ENCODE measurements at places on chromosomes 3 and 15. TPM values are rescaled to one million over a fixed set of nuclear protein-coding genes. Genes with fewer than 3 reads are reported as not detected.
A peak's percentile ranks its signal among the peaks of the same experiment; 100 is the strongest.

DNA sequence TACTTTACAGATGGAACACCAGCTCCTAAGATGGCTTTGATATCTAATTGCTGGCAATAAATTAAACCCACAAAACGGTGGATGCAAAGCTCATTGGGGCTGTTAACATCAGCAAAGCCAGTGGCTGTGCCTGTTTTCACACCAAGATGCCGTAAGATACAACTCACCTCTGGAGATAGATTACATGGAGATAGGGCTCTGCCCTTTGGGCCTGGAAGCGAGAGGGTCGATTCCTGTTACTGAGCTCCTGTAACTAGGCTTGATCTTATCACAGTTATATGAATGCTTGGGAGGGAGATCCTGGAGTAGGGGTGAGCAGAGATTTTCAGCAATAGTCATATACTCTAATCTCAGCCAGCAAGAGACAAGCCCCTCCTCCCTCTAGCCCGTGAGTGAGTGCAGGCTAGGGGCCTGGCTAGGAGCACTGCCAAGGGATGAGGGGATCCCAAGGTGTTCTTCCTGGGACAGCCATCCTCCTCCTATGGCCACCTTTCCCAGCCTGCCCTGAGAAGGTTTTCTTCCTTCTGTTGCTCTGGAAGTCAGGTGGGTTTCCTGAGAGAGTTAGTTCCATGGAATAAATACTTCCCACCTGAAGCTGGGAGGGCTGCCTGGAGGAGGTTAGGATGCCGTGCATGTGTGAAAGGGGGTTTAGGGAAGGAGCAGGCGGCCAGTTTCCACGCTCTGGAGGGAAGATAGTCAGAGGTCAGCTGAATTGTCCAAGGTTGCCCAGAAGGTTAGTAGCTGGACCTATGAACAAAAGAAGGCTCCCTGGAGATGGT is 18.1 kb upstream of the DOCK3 start:
- no peak for DNase-seq

DNA sequence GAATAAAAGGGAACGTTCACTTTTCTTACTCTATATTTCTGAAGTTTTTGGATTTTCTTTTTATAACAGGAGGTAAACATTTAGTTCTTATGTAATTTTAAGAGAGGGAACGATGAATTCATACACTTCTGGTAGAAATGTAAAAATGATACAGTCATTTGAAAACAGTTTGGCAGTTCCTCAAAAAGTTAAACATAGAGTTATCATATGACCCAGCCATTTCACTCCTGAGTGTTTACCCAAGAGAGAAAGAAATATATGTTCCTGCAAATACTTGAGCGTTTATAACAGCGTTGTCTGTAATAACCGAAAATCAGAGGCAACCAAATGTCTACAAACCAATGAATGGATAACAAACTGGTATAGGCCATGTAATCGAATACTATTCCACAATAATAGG is 20.8 kb upstream of the CCR9 start:
- no peak for DNase-seq

- DNase-seq = no peak
Measured at GRCh38 chr15:55902981-55903380, 90.4 kb downstream of the NEDD4 start.

- DNase-seq = peak; percentile 67
Measured at GRCh38 chr15:31405200-31405920, 78.7 kb downstream of the KLF13 start.

- peak; percentile 44 for DNase-seq
Measured at GRCh38 chr15:90209591-90209990, 8.5 kb downstream of the SEMA4B start.

DNA sequence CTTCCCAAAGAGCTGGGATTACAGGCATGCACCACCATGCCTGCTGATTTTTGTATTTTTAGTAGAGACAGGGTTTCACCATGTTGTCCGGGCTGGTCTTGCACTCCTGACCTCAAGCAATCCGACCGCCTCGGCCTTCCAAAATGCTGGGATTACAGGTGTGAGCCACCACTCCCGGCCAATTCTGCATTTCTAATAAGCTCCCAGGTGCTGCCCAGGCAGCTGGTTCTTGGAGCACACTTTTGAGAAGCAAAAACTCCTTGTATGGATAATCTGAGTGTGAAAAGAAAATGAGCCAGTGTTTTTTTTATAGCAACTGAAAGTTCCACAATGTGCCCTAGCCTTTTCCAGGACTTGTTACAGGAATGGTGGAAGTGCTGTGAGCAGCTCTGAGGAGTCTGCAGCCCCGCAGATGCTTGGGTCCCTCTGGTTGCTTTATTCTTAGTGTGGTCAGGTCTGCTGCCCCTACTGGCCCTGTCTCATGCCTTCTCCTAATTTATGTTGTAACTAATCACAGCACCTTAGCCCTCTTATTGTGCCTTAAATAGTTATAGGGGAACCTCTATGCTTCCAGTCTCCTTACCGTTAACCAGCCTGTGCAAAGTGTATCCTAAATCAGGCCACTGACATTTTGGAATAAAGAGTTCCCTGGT is 13.5 kb upstream of the KCNAB1 start:
- no peak for DNase-seq

- no peak for DNase-seq
Measured at GRCh38 chr3:85102781-85103180, 144.0 kb downstream of the CADM2 start.

DNA sequence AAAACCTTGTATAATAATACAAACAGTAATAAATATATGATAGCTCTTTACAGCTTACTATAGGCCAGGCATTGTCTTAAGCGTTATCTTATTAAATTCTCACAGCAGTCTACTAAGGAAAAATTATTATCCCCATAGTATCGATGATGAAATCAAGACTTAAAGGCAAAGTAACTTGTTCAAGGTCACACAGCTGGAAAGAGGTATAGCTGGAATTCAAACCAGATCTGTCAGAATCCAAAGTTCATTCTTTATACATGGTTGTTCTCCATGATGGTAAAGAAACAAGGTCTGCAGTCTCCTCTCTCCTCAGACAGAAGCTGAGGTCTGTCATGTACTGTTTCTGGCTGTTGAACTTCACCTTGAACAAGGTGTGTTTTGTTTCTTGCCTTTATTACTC is 15.4 kb upstream of the SLC22A13 start:
- DNase-seq = no peak

- no peak for DNase-seq
Measured at GRCh38 chr3:139835830-139836683, 98.9 kb upstream of the CLSTN2 start.

DNA sequence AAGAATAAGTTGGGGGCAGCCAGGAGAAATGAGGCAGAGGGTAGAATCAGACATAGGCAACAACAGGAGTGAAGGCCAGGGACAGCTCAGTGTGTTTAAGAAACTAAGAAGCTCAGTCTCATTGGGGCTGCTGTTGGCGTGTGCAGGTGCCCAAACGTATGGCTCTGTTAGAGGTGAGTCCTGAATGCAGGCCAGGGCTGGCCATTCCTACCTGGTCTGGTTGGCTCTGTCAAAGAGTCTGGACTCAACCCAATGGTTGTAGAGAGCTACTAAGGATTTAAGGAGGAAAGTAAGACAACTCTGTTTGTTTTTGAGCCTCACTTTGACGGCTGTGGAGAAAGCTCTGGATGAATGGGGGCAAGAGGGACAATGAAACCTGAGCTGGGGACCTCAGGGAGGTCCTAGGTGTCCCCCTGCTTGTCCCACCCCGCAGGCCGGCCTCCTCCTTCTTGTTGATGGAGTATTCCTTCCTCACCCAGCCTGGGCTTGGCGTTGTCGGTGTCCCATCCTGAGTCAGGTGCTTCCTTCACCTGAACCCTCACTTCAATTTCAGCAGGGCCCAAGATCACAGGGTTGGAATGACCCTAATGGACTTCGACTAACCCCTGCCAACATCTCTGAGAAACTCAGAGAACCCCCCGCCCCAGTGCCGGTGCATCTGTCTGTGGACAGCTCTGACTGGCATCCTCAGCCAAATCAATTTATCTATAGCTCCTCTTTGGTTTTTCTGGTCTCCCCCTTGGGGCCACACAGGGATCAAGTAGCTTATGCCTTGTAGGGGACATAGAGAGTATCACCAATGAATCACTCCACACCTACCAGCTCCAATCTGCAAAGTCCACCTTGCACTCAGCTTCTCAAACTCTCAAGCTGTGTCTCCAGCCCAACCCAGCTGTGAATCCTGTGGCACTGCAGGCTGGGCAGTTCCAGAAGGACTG is 8.3 kb downstream of the ITGA11 start:
- DNase-seq = no peak

DNA sequence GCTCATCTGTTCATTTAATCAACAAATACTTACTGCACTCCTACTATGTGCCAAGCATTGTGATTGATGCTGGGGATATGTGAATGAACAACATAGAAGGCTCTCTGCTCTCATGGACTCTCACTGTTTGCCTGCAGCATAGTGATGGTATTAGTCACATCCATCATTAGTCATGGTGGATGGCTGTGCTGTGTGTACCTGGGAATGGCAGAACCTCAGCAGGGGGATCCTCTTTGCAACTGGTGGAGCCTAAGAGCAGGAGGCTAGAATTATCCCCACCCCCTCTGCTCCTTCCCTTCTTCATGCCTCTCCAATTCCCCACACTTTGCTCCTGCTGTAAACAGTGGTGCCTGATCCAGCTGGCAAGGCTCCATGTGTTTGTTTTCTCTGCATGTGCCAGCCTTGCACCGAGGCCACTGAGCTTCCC is 20.5 kb downstream of the BOC start:
- peak; percentile 96 for DNase-seq

DNA sequence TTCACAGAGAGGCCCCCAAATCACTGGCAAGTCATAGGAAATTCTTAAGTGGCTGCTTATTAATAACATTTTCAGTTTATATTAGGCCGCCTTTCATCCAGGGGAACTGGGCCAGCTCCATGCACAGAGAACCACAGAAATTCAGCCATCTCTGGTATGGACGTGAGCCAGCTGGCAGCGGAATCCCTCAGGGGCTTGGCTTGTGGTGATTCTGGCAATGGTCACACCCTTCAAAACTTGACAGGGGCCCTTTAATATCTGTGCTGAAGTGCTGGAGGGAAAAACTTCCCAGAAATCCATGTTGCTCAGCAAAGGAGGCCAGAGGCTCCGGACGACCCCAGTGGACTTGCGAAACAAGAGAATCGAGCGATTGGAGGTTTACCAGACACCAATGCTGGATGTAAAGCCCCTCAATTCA is 11.3 kb downstream of the PRICKLE2 start:
- DNase-seq = peak; percentile 62

DNA sequence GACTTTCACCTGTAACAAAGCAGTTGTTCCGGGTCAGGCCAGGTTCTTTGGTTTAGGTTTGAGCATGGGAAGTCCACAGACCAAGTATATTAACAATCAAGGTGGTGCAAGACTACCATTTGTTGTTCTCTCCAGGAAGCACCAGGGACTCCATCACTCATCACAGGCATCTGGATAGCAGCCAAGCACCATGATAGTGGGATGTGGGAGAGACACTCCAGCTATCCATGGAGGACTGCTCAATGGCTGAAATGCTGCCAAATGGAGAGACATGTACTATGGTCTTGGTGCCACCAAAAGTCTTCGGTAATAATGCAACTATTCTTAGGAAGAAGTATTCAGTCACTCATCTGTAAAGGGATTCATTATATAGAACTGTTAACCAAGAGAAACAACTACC is 143.0 kb downstream of the TNIK start:
- peak; percentile 18 for DNase-seq

DNA sequence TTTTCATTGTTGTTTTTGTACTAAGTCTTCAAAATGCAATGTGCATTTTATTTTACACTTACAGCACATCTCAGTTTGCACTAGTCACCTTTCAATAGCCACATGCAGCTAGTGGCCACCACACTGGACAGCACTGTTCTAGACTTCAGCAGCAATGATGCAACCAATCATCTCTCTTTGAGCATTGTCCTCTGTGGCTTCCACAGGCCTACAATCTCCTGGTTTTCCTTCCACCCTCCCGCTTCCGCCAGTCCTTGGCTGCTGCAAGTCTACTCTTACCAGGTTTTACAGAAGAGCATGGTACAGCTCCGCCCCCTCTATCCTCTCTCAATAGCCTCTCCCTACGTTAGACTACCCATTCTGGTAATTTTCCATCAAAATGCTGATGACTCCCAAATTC is 25.1 kb upstream of the FSIP1 start:
- no peak for DNase-seq

GRCh38 chr3:71987828-71988227 is 202.9 kb upstream of the PROK2 start:
- DNase-seq = peak; percentile 88

- DNase-seq = no peak
Measured at GRCh38 chr3:9041626-9042025, 78.4 kb upstream of the RAD18 start.

DNA sequence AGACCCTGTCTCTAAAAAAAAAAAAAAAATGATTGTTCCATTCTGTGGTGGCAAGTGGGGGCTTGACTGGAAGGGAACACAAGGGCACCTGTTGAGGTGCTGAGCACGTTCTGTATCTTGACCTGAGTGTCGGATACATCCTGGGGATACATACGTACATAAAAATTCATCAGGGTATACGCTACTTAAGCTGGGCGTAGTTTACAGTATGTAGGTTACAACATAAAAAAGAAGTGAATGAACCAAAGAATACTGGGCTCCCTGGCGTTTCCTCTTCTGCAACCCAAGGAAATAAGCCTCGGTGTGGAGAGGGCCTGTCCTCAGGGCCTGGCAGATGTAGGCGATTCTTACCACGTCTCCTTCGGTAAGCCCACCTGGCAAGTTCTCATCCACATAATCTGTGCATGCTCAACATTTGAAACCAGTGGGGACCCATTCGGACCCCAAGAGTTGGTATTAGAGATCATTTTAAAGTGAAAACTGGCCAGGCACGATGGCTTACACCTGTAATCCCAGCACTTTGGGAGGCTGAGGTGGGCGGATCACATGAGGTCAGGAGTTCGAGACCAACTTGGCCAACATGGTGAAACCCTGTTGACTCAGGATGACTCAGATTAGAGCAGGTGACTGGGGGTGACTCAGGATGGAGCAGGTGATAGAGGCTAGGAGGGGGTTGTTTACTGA is 5.1 kb upstream of the MUC20 start:
- DNase-seq = peak; percentile 55

DNA sequence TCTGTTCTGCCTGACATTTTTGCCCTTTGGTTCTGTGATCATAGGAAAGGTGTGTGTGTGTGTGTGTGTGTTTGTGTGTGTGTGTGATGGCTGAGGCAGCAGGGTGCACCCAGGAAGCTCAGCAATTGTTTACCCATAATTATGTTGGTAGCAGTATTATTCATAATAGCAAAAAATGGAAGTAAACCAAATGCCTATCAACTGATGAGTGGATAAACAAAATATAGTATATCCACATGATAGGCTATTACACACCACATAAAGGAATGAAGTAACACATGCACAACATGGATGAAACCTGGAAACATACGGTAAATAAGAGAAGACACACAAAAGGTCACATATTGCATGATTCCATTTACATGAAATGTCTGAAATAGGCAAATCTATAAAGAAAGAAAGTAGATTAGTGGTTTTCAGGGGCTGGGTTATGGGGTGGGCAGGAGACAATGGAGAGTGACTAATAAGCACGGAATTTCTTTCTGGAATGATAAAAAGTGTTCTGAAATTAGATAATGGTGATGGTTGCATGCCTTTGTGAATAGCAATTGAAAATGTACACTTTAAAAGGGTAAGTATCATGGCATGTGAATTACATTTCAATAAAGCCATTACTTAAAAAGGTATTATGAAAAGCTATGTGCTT is 167.2 kb downstream of the POLR2M start:
- peak; percentile 72 for DNase-seq

- DNase-seq = peak; percentile 62
Measured at GRCh38 chr15:73981761-73982221, 10.3 kb downstream of the STOML1 start.

SLC28A1 gene
- not detected for total RNA-seq

ZNF860 gene
- total RNA-seq = 2.3 TPM

ALDH1L1 gene
- total RNA-seq = 0.50 TPM

TMEM108 gene
- total RNA-seq = not detected

SCN11A gene
- total RNA-seq = not detected

ILDR1 gene
- total RNA-seq = not detected

ZMYND10 gene
- total RNA-seq = 0.62 TPM

MUC20 gene
- not detected for total RNA-seq

PIERCE2 gene
- 1.0 TPM for total RNA-seq

ACTC1 gene
- total RNA-seq = 0.29 TPM

Measured in A172 (cell line).